ENCODE measurements at places on chromosomes 2 and 18.

DNA sequence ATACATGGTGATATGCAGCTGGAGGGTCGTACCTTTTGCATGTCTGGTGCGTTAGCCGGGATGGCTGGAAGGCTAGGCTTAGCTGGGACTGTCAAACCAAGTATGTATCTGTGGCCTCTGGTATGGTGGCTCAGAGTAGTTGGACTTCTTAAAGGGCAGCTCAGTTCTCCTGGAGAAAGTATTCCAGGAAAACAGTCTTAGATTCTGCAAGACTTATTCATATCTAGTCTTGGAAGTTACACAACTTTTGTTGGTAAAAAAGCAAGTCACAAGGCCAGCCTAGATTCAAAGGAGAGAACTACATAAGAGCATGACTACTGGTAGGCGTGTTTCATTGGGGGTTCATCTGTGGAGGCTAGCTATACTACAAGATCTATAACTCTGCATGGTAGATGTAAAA, 45.5 kb downstream of the EML4 start:
- no peak for DNase-seq

DNA sequence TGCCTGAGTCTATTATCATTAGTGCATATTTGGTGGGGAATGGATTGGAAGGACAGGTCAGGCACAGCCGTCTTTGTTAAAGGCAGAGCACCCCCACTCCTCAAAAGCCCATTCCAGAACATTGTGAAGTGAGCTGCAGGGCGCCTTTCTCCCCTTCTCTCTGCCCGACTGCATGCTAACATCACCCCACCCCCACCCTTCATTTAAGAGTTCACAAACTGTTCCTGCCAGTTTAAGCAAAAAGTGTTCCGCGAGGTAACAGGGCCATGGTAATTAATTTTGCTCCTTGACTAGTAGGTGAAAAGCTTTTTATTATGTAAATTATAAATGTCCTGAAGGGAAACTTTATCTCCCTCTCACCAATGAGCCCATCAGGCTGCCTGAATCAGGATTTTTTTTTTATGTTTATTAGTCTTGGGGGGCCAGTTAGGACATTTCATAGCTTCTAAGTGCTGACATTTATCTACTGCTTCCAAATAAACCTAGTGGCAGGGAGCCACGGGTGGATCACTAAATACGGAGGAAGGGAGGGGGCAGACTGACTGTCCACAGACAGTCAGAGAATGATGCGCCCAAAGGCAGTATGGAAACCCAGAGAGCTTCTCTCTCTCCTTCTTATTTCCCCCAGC, 99.4 kb downstream of the FTCDNL1 start:
- no peak for DNase-seq

- DNase-seq, result no peak
These were observed 212.5 kb downstream of the SCG2 start for GRCh38 chr2:223389624-223390023.

GRCh38 chr2:28281739-28282138, 110.9 kb upstream of the FOSL2 start:
- no peak for DNase-seq

DNA sequence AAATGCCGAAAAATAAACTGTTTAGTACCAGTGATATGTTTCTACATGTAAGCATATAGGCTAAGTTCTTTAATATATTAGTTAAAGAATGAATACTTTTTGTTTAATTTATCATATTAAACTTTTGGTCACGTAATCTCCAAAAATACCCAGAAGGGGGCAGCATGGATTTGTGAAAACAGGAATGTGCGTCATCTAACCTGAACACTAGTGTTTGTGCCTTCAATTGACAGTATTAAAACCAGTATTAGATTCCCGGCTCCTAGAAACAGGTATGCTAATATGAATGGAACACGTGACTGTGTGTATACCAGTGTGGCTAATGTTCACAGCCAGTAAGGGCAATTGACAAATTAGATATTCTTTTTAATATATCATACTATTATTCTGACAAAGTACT, 51.8 kb downstream of the WDR7 start:
- no peak for DNase-seq

GRCh38 chr2:241598487-241598886, 38.5 kb downstream of the THAP4 start:
- no peak for DNase-seq

DNA sequence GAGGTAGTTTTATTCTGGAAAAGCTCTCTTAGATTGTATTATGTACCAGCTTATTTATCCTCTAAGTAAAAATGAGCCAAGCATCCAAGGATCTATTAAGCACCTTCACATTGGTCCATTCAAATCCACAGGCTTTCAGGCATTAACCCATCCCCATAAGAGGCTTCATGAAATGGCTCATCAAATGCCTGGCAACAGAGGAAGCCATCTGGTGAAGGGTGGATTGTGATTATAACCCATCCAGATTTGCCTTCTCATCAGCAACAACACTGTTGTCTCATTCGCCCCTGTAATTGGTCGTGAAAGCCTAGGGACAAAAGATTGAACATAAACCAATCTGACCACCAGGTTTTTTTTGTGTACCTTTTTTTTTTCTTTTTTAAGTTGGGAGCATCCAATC, 134.3 kb upstream of the TACR1 start:
- DNase-seq, result no peak

DNA sequence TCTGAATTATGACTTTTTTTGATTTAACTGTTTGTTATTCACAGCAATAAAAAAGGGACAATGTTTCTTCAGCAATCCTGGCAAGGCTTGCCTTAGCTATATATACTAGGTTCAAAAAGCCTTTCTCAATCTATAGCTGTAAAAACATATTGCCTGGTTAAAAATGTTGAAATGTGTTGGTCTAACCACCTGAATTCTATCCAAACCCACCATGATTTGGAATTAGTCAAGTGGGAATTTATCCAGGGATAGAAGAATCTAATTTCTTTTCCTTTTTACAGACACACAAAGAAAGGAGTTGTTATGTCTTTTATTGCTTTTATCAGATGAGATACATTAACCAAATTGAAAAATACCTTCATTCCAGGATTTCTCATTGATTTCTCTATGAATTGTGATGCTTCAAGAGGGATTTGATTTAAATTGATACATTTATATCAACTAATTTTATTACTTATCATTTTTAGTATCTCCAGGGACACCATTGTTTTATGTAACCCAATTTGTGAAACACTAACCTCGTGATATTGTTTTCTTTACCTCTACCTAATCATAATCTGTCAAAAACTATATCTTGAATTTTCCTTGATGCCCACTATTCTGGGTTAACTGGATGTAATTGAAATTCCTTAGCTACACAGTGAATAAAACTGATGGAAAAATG, 88.1 kb downstream of the LRP1B start:
- no peak for DNase-seq

DNA sequence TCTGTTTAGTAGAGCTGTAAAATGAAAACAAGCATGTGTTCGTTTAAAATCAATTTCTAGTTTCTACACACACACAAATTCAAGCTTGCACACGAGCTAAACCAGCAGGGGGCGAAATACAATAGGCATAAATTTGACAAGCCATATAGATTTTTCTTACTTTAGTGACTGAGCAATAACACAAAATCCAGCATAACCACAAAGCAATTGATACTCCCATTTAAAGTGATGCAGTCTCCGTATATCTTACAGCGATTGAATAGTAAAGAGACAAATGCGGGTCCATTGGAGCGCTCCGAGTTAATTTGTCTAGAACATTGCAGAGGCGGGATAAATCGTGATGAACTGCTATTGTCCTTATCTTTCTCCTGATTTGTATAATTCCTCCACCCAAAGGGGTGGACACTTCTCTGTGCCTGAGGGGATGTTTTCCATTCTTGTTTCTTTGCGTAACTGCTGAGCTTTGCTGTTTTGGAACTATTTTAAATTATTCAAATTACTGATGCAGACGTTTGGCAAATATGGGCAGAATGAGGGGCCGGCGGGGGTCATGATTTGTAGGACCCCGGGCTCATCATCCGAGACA, 1.2 kb upstream of the AFTPH start:
- DNase-seq, result peak; percentile 41

DNA sequence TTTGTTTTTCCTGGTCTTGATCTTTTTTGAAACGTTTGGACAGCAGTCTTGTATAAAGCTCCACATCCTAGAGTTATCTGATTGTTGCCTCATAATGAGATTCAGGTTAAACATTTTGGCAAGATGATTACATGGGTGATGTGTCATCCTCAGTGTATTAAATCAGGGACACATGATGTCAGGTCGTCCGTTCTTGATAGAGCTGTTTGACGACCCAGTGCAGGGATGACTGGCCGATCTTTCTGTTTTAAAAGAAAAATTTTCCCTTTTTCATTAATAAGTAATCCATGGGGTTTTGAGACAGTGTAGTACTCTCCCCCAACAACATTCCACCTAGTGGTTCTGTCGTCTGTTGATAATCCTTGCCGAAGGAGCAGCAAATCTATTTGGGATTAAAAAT, 44.5 kb upstream of the SERPINB2 start:
- no peak for DNase-seq

DNA sequence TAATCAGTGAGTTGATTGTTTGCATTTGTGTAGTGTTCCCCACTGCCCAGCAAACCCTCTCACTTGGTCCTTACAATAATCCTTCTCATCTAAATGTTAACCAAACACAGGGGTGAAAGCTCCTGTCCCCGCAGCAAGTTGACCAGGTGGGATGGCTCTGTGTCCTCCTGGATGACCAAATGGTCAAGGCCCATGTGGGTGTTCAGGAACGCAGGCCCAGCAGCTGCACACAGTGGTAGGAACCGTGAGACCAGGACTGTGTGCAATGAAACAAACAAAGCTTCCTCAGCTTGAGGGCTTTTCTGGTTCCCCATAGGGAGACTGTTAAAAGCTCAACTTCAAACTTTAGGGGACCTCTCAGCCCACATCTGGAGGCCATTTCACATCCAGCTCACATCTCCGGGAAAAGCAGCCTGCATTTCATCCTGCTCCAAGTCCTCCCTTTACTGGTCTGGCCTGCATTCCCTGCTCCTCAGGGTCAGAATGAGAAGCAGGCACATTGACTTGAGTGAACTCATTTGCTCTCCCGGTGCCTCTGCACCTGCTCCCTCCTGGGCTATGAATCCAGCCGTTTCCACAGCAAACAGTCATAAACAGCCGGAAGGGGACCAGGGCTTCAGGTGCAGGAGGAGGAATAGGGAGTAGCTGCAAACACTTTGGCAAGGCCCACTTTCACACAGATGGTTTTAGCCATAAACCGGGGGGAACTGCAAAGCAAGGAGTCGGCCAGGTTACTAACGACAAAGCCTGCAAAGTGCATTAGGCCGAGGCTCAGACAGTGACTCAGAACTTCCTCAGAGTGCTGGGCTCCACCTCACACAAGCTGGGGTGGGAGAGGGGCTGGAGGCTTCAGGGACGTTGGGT, 144.7 kb downstream of the CAPN13 start:
- no peak for DNase-seq

GRCh38 chr2:66853585-66853984, 418.7 kb downstream of the MEIS1 start:
- no peak for DNase-seq

DNA sequence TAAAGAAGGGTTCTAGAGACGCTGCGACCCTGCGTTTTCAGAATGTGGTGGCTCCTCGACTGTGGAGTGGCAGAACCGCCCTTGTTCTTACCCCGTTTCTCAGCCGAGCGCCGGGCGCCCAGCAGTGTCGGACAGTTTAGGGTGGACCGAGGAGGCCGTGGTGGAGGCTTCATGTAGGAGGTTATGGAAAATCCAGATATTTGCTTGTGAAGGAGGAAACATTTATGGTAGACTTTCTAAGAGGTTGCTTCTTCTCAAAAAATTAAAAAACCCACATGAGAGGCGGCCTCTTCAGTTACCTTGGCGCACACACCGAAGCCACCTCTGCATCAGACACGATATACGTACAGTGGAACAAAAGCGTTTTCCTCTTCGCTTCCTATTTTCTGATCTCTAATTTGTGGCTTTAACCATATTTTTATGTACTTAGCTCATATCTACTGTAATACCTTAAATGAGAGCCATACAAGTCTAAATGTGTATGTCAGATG, 120.8 kb downstream of the NFATC1 start:
- no peak for DNase-seq

DNA sequence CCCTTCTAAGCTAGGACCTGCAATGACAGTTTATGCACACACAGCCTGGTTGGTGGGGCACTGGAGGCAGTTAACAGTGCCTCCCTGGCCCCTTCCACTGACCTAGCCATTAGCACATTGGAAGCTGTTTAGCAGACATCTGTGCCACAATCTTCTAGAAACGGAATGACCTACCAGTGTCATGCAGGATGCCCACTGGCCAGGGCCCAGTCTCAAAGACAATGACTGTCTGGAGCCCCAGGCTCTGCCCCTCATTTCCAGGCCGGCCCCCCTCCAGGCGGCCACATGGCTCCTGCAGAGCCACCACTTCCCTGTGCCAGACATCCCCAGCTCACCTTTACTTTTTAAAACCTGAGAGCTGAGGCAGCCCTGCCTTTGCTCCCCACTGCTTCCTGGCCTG, 123.5 kb upstream of the CAPN13 start:
- no peak for DNase-seq

DNA sequence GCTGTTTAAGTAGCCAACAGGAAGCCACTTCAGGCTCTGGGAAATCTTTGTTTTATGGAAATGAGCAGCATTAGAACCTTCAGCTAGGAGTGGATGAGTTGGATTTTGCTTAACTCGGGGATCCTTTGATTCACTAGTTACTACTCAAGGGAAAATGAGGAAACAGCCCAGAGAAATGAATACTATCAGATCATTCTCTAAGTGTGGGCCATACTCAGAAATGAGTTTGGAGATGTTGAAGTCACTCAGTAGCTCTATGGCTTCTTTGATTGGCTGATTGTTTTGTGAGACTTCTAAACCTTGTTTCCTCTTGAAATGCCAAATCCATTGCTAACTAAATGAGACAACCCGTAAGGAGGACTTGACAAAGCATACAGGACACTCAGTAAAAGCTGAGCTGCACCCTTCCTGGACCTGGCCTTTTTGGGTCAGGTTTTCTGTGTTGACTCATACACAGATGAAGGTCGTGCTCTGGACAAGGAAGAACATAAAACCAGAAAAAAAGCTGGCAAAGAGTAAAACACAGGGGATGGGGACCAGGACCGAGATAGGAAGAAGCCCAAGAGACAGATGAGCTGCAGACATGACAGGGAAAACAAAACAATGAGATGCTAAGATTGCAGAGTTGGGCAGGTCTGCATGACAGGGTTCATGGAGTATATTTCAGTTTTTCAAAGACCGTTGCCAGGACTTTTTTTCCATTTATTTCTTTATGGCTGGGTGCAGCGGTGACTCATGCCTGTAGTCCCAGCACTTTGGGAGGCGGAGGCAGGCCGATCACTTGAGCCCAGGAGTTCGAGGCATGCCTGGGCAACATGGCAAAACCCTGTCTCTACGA, 41.6 kb downstream of the INO80C start:
- no peak for DNase-seq

GRCh38 chr2:2577407-2577831, 246.3 kb upstream of the MYT1L start:
- no peak for DNase-seq

DNA sequence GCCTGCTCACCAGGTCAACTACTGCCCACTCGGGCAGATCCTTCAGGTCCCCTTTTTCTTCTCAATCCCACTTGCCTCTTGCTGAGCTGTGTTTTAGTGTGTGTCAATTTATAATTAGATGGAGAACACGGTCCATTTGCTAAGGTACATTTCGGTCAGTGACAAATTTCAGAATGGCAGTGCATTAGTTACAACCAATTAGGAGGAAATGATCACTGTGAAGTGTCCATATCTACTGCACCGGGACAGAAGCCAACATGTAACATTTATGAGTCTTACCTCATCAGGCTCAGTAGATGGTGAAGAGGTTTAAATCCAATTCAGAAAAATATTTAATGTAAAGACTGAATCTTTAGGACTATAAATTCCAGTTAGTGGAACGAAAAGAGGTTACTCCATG, 47.7 kb downstream of the CMPK2 start:
- DNase-seq, result no peak

Measured in right lobe of liver (tissue), 6 donors.